Activated T-cell treated with anti-CD3 and anti-CD28 coated beads, Interleukin-2, amount 50 U/mL, for 48 hours (primary cell): ENCODE measurements at places on chromosomes 12 and 14.

- DNase-seq: no peak
Measured at GRCh38 chr14:50335989-50336824, 24.1 kb downstream of the DMAC2L start.

- no peak for DNase-seq
Measured at GRCh38 chr14:21256539-21257393, 12.5 kb downstream of the HNRNPC start.

DNA sequence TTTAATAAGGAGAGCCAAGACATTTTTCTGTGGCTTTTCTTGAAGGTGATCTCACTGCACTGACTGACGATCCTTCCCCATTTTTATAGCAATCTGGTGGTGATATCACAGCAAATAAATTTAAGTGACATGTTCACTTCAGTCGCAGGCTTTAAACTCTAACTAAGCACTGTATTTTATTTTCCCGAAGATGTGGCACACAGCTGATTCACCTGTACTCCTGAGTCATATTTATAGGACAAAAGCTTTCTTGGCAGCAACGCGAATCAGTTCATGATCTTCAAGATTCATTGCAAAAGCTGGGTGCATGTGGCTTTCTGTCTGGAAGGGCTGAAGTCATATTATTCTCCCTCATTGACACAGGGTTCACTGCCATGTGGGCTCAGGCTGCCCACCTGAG lies 79.8 kb upstream of the TUNAR start:
- DNase-seq: no peak

- no peak for DNase-seq
Measured at GRCh38 chr12:92096346-92097136, 49.1 kb downstream of the BTG1 start.

GRCh38 chr12:117020536-117021220 lies 78.5 kb downstream of the TESC start:
- DNase-seq: no peak

DNA sequence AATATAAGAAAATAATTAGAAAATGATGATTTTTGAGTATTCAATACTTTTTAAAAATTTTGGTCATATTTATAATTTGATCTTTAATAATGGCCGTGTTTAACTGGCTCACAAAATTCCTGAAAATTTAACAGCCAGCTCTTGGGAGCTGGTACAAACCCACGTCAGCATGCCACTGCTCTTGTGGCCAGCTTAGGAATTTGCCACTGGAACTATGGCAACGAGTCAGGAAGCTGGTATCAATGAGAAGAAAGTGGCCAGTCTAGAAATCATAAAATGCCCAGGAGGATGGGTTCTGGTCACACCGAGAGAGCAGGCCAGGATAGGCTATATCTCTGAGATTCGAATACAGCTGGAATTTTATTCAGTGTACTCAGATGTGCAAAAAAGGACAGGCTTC lies 72.2 kb upstream of the PLEKHG3 start:
- DNase-seq: no peak

DNA sequence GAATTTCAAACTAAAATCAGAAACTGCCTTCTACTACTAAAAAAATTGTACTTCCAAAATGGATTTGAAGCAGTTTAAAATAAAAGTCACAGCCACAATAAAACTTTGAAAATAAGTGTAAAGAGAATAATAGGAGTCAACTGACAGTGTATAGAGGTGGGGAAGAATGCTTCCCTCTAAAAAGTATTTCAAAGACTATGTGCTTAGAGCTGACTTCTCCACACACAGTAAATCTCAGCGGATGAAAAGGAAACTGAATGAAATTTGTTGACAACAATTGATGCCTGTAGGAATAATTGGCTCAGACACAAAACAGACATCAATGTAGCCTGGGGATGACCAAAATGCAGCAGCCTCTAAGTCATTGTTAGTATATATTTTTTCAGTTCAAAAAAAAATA lies 7.9 kb downstream of the IGF1 start:
- DNase-seq: no peak

- DNase-seq: no peak
Measured at GRCh38 chr14:79395061-79395460, 816.2 kb downstream of the DIO2 start.

DNA sequence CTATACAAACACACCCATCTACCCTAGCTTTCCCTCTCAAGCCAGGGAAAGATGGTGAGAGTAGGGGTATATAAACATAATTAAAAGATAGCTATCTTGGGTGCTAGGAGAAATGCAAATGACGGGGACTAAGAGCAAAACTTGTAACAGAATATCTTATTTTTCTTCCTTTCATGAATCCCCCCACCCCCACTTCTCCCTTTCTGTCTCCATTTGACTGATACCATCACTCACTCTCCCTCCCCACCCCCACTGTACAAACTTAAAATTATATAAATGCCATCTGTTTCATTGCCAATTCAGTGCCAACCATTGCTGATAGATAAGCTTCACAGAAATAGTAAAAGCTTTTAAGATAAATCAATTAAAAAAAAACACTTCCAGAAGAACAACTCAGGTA lies 268.6 kb downstream of the SLC6A15 start:
- no peak for DNase-seq
